Right renal cortex interstitium (tissue), 3 donors: ENCODE measurements at places on chromosomes 1 and 21. TPM values are rescaled to one million over a fixed set of nuclear protein-coding genes. Genes with fewer than 3 reads are reported as not detected.

The B3GALNT2 gene
- 23.0 TPM for polyA plus RNA-seq

The LAPTM5 gene
- polyA plus RNA-seq: 18.4 TPM

The EXO1 gene
- polyA plus RNA-seq: 10.0 TPM

The E2F2 gene
- 4.7 TPM for polyA plus RNA-seq

The PODN gene
- polyA plus RNA-seq: 1.8 TPM

The VTCN1 gene
- 32.3 TPM for polyA plus RNA-seq

The KRTAP19-1 gene
- not detected for polyA plus RNA-seq

The S100A5 gene
- 1.2 TPM for polyA plus RNA-seq

The S1PR1 gene
- polyA plus RNA-seq: 19.6 TPM

The SPRR2E gene
- not detected for polyA plus RNA-seq

The TP73 gene
- 0.35 TPM for polyA plus RNA-seq

The CFHR5 gene
- polyA plus RNA-seq: not detected

The APOBEC4 gene
- not detected for polyA plus RNA-seq

The KCNJ15 gene
- polyA plus RNA-seq: 239 TPM
